GF-D8 (cell line): ENCODE measurements at places on chromosomes 16 and 17.

GRCh38 chr16:3998793-3999478 is 117.3 kb downstream of the ADCY9 start:
- no peak for DNase-seq

DNA sequence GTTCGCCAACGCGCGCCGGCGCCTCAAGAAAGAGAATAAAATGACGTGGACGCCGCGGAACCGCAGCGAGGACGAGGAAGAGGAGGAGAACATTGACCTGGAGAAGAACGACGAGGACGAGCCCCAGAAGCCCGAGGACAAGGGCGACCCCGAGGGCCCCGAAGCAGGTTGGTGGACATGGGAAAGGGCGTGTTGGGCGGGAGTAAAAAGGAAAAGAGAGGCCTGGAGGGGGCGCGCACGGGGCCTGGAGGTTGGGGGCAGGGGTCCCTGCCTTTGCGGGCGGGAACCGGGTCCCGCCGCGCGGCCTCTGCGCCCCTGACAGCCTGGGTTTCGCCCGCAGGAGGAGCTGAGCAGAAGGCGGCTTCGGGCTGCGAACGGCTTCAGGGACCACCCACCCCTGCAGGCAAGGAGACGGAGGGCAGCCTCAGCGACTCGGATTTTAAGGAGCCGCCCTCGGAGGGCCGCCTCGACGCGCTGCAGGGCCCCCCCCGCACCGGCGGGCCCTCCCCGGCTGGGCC is 2.1 kb downstream of the IRX5 start:
- DNase-seq = no peak

GRCh38 chr16:54867302-54867832 is 63.3 kb upstream of the IRX5 start:
- DNase-seq = no peak

DNA sequence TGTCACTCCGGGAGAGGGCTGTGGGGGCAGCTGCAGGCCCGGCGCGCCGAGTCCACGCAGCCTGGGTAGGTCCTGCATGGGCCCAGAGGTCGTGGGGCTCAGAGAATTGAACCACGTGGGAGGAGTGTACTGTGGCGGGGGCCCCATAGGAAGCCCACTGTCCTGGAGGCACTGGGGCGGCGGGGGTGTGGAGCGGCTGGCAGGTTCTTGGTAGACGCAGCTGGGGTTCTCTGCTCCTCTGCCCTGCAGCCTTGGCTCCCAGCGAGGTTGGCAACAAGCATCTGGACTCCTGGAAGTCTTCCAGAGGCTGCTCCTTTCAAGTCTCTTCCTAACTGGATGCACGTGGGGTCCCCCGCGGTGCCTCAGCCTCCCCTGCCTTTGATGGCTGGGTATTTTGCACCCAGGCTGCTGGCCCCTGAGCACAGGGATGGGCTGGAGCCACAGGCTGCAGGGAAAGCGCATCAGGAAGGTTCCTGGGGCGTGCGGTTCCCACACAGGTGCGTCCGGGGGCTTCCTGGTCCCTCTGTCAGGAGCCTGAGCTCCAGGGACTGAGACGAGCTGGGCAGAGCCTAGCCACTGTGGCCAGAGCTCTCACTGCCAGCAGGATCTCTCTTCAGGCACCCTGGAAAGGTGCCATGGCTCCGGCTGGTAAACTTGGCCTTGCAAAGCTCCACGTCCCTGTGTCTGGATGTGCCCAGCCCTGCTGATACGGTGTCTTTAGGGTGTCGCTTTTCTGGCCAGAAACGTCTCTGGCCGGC is 9.3 kb downstream of the KCTD5 start:
- no peak for DNase-seq

DNA sequence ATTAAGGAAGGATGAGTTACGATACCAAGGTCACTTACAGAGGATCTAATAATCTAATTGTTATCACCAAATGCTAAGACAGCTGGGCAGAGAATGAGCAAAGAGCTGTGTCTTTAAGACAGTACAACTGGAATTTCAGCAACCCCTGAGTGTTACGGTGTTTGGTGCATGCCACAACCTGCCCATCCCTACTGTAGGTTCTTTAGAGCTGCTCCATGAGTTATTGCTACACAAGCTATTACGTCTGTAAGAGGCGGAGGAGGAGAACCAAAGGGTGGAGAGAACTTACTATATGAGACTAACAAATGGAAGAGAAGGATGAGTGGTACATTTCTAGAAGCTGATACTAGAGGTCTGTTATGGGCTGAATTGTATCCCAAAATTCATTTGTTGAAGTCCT is 14.2 kb upstream of the C17orf78 start:
- DNase-seq = no peak

DNA sequence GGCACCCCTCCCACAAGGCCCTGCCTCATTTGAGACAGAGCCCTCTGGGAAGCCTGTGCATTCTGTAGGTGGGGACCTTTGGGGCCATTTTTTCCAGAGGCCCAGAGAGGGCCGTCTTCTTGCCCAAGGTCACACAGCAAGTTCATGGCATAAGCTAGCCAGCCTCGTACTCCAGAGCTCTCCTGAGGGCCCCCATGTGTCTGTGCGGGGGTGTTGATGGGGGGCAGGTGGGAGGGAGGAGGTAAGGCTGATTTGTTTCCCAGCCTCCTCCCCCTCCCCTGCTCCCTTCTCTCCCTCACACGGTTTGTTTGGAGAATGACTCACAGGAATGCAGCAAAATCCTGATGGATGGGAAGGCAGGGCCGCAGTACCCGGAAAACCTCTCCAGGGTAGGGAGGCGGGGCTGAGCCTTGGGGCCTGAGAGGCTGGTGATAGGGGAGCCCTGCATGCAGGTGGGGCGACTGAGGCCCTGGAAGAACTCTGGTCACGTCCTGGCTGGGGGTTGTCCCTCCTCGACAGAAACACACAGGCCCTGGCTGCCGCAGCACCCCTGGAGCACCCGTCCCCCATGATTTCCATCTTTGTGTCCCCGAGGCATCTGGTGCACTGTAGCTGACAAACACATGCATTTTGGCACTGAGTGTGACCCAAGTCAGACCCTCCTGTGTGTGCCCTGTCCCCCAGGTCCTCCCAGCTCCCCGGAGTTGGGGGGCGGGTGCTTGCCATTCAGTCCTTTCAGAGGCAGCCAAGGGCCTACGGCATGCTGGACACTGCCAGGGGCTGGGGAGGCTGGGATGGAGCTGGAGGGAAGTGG is 29.7 kb downstream of the RAI1 start:
- no peak for DNase-seq

DNA sequence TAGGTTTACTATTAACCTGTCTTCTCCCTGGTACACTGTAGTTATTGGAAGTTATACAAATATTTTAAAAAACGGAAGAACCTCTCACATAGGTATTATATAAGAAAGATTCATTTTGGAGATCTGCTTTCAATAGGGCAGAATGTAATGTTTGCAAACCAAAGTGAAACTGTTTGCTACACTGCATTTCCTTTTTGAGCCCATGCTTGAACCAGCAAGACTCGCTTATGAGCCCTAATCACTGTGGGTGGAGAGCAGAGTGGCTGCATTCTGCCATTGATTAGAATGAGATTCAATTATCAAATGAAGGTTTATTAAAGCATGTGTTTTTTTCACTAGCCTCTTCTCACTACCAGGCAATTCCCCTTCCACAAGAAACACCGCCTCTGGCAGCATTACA is 589.7 kb downstream of the CDH11 start:
- DNase-seq = no peak

GRCh38 chr16:89828199-89828869 is at the start of gene SPIRE2:
Gene SPIRE2 (plus strand): TSS chr16:89828475. CDS start chr16:89828551, 76 bp downstream.
- DNase-seq = no peak

DNA sequence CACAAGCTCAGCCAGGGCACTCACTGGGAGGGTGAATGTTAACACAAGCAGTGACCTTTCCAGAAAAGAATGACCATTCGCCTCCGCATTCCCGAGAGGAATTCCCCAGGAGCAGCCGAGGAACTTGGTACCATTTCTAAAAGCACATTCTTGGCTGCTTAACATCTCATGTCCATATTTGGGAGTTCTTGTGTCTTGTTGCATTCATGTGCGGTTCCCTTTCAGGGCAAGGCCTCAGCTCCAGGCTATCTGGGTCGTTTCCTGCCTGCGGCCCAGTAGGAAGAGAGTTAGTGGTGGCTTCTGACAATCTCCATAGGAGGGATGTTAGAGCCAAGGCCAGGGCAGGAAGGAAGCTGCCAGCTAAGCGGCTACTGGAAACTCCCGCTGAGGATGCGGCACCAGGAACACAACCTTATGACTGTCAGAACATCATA is 27.8 kb upstream of the MEAK7 start:
- no peak for DNase-seq

DNA sequence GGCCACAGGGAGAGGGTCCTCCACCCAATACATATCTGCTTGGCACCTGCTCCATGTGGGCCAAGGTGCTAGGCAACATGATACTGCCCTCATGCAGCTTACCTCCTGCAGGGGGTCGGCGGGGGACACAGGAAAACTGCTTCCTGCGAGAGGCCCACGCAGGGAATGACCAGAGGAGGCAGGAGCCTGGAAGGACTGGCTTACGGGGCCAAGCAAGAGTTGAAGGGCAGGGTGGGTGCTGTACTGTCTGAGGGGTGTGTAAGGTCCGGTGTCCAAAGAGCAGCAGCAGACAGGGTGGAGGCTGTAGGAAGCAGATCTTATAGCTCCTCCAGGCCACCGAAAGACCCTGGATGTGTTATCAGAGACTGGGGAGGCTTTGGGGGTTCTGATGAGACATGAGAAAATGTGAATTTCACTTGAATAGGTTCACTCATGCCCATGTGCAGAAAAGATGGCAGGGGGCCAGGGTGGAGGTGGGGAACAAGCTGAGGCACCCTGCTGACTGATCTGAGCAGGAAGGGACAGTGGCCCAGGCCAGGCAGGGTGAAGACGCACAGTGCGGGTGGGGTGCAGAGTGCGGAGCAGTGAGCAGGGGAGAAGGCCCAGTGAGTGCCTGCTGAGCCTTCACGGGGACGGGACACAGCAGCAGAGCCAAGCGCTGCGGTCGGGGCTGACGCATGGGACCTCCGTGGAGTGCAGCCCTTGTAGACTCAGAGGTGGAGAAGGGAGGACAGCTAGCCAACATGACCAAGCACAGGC is 8.3 kb downstream of the FLCN start:
- no peak for DNase-seq

DNA sequence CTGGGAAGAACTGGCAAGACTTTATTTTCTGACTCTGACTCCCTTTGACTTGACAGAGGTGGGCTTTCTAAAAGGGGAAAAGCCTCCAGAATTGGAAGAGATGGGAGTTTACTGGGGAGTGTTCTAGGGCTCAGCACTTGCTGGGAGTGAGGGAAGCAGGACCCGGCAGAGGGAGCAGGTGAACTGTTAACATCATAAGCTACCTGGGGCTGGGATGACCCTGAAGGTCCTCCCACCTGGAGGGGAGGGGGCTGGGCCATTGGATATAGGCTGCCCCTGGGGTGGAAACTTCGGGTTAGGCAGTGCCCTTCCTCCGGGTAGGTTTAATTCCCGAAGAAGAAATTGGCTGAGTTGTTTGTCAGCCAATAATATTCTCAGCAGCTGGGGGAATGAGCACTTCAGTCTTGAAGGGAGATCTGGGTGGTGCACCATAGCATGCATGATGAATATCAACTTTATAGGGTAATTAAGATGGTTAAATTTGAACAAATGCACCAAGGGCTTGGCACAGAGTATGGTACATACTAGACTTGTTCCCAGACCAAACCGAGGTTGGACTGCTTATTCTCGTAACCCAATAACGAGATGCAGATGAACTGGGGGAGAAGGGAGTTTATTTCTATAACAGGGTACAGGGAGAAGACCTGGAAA is 337.0 kb downstream of the HAPSTR1 start:
- DNase-seq = no peak

- DNase-seq = no peak
Measured at GRCh38 chr17:72852277-72852938, 240.1 kb downstream of the SLC39A11 start.

- DNase-seq = no peak
Measured at GRCh38 chr17:12900474-12900873, 111.2 kb downstream of the ARHGAP44 start.
